ENCODE measurements at places on chromosomes 11 and 22.

- no peak for DNase-seq
These were observed 108.1 kb downstream of the CCDC34 start for GRCh38 chr11:27254744-27255446.

GRCh38 chr11:116339306-116340098 is 433.3 kb downstream of the BUD13 start:
- no peak for DNase-seq

GRCh38 chr11:128852327-128853023 is 14.6 kb downstream of the KCNJ1 start:
- no peak for DNase-seq

DNA sequence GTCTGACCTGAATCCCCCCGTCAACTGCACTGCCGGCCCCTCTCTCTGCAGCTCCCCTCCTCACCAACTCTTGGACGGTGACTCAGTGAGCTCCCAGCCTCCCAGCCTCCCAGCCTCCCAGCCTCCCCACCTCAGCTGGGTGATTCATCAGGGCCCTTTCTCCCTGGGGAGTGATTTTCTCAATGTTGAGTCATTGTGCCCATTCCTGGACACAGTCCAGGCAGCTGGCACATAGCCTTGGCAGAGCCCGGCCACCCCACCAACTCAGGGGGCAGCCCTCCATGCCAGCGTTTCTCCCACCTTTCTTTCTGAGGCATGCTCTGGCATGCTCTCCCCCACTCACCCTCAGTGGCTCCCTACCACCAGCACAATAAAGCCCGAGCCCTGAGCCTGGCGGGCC is 30.7 kb downstream of the PDE2A start:
- DNase-seq: no peak

GRCh38 chr11:12537778-12538401 is 136.3 kb upstream of the TEAD1 start:
- DNase-seq: no peak

GRCh38 chr11:120827820-120828219 is 196.1 kb upstream of the TBCEL start:
- DNase-seq: no peak

DNA sequence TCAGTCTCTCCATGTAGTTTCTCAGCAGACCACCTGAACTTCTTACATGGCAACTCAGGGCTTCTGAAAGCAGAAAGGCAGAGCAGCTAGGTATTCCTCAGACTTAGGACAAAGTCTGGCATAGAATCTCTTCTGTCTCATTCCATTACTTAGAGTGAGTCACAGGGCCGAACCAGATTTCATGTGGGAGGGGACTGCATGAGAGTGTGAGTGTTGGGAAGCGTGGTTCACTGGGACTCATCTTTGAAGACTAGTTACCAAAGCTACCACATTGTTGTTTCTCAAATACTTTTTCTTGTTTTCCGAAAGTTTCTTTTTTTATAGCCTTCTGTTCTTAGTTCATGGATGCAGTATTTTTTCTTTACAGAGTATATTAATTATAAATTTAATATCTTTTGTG is 36.1 kb upstream of the SCN3B start:
- DNase-seq: peak; percentile 29

GRCh38 chr11:19430754-19431398 is 190.1 kb upstream of the E2F8 start:
- DNase-seq: no peak

- DNase-seq: no peak
These were observed 226.9 kb downstream of the INSC start for GRCh38 chr11:15341587-15341986.

DNA sequence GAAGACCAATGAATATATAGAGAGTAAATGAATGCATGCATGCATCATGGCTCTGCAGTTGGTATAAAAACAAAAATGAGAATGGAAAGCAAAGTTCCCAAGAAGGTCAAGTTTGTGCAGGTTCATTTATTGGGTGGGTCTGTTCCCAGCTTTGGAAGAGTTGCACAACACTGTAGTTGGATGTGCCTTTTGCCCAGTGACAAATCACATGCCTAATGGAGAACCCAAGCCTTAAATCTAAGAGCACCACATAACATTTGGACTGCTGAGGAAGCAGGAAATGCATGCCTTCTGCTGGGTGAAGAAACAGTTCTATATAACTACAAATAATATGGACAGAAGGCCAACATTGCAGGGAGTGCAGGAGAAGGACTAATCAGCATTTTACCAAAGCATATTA is 30.6 kb downstream of the PRCP start:
- DNase-seq: no peak

- DNase-seq: no peak
These were observed 101.6 kb downstream of the SWAP70 start for GRCh38 chr11:9765320-9766101.

- DNase-seq: no peak
These were observed 25.8 kb upstream of the PPFIA1 start for GRCh38 chr11:70244698-70245097.

GRCh38 chr11:12686246-12687060 is 12.2 kb downstream of the TEAD1 start:
- no peak for DNase-seq

GRCh38 chr11:36738292-36738861 is 140.3 kb upstream of the RAG2 start:
- DNase-seq: no peak

GRCh38 chr22:45742866-45743450 is 71.3 kb downstream of the ATXN10 start:
- no peak for DNase-seq

- DNase-seq: no peak
These were observed 40.3 kb upstream of the NFRKB start for GRCh38 chr11:129935723-129936122.

DNA sequence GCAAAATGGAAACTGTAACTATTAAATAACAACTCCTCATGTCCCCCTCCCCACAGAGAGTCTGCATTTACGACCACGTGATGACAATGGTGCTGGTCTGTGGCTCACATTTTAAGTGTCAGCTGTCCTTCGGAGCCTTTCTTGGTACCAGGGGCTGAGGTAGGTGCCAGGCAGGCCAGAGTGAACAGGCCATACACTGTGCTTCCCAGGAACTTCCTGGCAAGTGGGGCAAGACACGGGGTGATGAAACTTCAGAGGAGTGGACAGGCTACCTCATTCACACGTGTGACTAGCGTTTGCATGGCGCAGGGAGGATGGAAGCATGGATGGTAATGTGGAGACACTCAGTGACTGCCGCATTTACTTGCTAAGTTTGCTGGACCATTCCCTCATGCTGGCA is 10.4 kb upstream of the YPEL1 start:
- DNase-seq: no peak

- no peak for DNase-seq
These were observed 86.0 kb downstream of the CEP164 start for GRCh38 chr11:117413616-117414015.

DNA sequence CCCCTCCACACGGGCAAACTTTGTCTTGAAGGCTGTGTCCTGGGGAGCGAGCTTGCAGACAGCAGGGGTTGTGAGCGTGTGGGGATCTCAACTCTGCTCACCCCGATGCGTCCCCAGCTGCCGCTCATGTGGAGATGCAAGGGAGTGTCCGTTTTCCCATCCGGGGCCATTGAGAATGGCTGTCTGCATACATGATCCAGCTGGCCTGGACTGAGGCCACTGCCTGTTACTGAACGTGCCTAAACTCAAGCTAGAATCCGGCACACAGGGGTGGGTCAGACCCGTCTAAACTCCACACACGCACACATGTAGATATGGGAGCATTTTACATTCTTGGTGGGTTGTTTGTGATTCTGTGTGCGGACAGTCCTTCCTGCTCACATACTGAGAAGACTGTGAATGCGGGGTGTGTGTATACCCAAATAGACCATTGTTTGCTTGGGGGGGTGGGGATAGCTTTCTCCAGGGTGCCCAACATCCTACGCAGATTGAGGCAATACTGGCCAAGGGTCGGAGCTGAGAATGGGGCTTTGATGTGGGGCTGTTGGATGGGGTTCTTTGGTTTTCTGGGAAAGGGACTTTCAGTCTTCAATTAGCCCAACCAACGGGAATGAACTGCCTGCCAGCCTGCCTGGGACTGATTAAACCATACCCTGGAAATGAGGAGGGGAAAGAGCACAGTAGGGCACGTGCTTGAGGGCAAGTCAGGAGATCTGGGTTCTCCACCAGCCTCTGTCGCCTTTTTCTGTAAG is 60.4 kb downstream of the ST3GAL4 start:
- no peak for DNase-seq

- DNase-seq: no peak
These were observed 2.7 kb downstream of the SYCE3 start for GRCh38 chr22:50560034-50560433.

DNA sequence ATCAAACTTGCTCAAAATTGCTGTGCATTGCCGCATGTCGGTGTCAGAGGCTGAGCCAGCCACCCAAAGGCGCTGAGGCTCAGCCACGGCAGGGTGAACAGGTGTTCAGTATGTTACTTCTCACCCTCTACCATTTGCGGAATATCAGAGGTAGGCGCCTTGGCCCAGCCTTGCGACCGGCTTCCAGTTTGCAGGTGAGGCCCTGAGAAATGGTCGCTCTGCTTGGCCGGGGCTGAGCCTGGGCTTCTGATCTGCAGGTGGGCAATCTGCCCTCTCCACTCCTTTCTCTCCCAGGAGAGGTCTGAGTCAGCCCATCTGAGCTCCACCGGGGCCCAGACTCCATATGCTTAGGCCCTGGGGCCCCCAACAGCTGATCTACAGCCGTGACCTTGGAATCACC is 71.0 kb downstream of the RPS6KA4 start:
- no peak for DNase-seq

DNA sequence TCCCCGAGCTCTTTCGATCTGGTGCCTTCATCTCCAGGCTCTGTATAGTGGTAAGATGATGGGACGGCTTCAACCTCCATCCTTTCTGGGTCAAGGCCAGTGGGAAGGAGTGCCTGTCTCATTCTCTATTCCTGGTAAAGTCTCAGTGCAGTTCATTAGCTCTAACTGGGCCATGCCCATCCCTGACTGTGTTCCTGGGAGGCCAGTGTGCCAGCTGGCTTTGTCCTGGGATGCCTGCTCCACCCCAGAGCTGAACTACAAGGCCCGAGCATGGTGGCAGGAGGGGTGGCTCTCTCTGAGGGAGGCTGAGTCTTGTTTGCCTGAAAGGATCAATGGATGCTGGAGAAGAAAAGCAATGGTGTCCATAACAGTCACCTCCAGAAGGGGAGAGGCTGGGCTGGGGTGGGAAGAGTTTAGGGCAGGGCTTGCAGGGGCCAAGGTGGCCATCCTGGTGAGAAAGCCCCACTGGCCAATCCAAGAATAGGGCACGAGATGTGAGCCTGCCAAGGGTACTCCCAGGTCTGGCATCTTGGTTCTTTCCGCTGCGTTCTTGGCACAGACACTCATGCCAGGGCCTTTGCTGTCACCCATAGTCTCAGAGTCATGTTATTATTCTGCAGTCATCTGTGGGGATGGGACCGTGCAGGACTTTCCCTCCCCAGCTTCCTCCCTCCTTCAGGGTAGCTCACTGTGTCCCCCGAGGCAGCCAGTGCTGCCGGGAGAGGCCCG is 60.1 kb downstream of the PARVB start:
- no peak for DNase-seq

DNA sequence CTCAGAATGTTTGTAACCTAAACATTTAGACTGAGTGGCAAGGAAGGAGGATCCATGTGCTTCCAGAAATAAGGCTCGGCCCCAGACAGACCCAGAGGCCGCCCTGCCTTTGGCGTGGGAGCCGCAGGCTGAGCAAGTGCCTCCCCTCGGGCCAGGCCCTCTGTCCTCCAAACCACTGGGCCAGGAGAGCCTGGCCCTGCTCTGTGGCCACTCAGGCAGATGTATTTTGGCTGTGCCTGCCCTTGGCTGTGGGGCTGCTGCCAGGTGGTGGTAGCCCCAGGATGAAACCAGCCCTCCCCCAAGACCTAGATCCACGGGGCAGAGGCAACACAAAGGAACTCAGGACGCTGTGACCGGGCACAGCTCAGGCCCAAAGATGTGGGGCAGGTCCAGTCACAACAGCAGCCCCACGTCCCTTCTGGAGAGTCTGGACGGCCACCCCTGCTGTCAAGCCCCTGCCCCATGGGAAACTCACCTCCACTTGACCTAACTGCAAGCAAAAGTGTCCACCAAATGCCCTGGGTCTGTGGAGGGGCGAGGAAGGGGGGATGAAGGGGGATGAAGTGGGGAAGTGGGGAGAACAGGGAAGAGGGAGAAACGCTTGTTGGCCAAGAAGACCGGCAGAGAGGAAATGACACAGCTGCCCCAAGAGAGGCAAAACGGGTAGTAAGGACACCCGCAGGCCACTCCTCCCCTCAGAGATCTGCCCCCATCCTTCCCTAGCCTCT is 24.0 kb downstream of the PISD start:
- DNase-seq: no peak

DNA sequence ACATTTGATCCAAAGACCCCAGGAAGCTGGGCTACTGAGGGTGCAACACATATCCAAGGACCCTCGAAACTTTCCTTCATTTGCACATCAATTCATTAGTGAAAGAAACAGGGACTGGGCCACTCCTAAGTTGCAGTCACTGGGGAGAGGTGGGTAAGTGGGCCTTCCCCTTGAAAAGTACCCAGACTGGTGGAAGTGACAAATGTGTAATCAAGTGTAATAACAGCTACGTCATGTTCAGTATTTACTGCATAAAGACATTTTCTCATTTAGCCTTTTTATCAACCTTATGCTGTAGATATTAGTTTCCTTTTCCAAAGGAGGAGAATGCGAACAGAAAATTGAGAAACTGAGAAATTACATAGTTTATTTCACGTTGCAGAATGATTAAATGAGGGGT is 101.9 kb upstream of the OLFML1 start:
- no peak for DNase-seq

DNA sequence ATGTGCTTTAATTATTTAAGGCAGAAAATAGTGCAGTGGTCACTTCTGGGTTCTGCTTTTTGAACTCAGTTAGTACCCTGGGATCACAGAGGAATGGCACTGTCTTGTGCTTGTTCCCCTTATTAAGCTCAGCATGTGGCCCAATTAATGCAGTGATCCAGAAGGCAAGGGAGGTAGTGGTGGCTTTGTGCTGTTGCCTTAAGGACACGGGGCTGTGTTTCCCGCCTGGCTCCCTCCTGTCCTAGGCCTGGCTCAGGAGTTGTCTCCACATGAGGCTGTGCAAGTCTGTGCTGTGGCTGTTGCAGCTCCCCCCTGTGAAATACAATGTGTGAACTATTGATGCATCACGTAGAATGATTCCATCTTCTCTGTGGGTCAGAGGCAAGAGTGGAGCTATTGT is 49.2 kb upstream of the CABP7 start:
- DNase-seq: no peak

GRCh38 chr11:29135504-29135903 is 881.3 kb downstream of the KCNA4 start:
- DNase-seq: no peak
